ENCODE measurements at places on chromosomes 13 and 19.
A peak's percentile ranks its signal among the peaks of the same experiment; 100 is the strongest.

GRCh38 chr13:30924721-30925120, 7.7 kb upstream of the TEX26 start:
- DNase-seq, result no peak

DNA sequence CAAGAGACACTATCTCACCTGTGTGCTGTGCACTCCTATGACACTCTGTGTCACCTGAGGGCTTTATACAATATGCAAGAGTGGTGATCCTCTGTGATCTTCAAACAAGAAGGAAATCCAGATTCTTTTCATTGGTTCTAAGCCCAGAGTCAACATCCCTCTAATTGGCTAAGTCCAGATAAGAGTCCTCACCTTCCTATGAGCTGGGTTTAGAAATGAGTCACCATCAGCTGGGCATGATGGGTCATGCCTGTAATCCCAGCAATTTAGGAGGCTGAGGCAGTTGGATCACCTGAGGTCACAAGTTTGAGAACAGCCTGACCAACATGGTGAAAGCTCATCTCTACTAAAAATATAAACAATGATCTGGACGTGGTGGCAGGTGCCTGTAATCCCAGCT, 144.4 kb downstream of the ZNF675 start:
- no peak for DNase-seq

DNA sequence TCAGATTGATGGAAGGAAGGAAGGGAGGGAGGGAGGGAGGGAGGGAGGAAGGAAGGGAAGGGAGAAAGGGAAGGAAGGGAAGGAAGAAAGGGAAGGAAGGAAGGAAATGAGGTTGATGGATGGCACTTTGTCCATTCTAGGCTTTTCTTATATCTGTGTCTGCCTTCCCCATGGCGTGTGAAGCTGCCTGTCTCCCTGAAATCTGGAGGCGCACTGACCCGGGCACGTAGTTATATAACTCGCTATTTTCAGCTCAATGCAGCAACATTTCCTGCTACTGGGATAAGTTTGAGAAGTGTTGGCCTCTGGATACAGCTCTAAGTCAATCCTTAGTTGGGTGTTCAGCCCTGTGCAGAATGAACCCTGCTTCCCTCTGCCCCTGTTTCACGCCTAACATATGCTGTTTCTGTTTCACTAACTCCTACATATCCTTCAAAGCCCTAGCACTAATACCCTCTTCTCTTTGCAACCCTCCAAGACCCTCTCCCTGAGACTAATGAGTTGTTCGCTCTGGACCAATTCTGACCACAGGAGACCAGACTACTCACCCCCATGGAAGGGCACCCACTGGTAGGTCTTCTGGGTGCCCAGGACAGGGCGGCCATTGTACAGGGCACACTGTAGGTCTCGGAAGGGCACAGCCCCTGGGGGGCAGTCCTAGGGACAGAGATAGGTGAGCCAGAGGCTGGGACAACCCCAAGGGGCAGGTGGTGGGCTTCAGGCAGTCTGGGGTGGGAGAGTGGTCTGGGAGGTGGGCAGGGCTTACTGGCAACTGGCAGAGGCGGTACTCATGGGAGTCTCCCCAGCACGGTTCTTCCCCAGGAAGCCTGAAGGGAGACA, 3.0 kb downstream of the ADAMTSL5 start:
- no peak for DNase-seq

DNA sequence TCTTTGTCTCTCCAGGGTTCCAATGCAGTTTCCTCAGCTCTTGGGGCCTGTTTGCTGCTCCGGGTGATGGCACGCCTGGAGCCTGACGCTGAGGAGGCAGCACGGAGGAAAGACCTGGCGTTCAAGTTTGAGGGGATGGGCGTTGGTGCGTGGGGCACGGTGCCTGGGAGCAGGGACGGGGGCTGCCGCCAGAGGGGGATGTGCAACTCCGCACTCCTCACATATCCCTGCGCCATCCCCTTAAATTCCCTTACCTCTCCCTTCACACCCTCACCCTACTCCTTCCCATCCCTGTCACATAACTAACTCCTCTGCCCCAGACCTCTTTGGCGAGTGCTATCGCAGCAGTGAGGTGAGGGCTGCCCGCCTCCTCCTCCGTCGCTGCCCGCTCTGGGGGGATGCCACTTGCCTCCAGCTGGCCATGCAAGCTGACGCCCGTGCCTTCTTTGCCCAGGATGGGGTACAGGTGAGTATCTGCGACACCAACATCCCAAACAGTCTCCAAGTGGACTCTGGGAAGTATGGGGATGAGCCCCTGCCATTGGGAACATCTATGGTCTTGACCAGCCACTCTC, 31.1 kb downstream of the TRPM4 start:
- DNase-seq, result no peak

DNA sequence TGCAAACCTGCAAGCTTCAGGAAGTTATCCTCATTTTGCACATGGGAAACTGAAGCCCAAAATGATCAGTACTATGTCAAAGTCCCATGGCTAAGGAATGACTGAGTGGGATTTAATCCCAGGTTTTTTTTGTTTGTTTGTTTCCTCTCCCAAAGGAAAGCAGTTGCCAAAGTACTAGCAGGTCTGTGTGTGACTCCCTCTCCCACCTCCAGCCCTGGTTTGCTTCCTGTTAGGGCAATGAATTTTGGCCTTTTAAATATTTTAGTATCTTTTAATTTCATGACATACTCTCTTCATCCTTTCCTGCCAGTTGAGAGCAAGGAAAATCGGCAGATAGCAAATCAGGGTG, 134.1 kb upstream of the RNF113B start:
- no peak for DNase-seq

GRCh38 chr19:39001041-39001440, 25.5 kb upstream of the FBXO17 start:
- DNase-seq, result no peak

DNA sequence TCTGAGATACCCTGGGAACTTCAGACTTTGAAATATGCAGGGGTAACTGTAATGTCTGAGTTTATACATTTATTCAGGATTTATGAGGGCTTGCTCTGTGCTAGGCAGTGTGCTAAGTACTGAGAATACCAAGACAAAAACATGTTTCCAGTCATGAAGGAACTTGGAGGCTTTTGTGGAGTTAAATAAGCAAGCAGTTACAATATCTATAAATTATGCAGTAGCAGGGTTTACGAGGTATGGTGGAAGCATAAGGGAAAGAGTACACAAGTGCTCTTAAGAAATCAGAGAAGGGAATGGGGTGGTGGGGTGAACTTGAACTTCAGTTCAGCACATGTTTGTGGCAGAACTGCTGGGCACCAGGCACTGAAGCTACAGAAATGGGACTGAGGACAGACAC, 28.0 kb downstream of the MAB21L1 start:
- DNase-seq, result no peak

DNA sequence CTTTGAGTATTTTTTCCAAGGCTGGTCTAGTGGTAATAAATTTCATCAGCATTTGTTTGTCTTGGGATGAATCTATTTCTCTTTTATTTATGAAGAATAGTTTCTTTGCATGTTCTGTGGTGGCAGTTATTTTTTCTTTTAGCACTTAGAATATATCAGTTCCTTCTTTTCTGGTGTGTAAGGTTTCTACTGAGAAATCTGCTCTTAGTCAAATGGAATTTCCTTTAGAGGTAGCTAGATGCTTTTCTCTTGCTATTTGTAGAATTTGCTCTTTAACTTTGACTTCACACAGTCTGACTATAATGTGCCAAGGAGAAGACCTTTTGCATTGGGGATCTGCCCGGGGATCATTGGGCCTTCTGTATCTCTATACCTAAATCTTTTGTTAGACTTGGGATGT, 4.1 kb upstream of the SIGLEC6 start:
- no peak for DNase-seq

DNA sequence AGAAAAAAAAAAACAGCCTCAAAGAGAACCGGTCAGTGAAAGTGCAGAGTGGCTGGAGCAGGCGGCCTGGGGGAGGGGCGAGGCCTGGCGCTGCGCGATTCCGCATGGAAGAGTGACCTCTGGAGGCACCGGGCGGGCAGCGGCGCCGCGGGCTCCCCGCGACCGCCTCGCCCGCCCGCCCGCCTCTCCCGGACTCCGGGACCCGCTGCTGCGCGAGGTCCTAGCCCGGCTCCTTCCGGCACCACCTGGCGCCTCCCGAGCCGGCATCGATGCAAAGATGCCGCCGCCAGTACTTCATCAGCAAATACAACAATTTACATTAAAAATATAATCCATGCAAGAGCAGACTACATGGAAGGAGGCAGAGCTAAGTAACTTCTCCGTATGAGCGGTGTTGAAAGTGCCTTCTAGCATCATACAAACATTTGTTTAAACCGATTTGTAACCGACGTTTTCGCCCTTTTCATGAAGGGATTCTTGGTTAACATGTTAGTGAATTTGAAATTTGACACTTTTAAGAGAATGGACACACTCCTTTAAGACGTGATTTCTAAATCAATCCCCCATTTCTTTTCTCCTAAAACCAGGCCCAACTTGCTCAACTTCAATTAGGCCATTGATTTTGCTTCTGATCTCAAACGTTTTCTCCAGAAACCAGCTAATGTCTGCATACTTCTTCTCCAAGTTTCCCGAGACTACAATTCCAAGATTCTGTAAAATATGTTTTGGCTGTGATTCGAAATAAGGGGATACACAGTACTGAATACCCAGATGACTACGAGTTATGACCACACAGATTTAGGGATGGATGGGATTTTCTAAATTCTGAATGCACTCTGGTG, 2.1 kb downstream of the EFNB2 start:
- DNase-seq, result no peak

GRCh38 chr13:112721198-112722104, 31.6 kb downstream of the ATP11A start:
- no peak for DNase-seq

- DNase-seq, result peak; percentile 53
Measured at GRCh38 chr19:32675720-32676185, at the start of gene RGS9BP. Gene RGS9BP (plus strand): TSS chr19:32675848. CDS start chr19:32676264, 416 bp downstream.

GRCh38 chr19:54492568-54492967, 10.1 kb upstream of the LAIR2 start:
- no peak for DNase-seq

DNA sequence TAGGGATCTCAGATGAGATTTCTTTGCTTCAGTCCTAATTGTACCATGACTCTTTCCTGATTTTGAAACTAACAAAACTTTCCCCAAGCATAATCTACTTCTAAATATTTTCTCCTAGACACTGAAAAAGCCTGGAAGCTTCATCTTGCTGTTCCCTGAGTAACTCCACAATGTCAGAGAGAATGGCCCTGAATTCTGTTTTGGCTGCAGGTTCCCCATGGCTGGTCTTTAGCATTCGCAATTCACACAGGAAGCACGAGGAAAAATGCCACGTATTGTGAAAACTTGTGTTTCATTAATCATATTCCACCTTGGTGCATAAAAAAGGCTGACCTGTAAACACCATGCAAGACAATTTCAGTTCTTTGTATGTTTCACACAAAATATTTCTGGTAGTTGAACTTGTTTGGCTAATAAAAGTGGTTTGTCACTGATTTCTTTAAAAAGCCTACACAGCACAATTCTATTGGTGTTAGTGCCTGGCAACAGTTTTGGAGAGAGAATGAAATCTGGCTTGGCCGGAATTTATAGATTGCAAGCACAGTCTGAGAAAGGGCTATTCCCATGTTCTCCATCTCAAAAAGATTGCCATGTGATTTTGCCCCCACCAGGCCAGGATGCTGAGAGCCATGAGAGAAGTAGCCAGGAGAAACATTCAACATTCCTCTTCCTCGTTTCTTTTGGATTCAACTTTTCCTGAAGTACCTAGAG, 367.1 kb downstream of the NDFIP2 start:
- DNase-seq, result no peak

- peak; percentile 43 for DNase-seq
Measured at GRCh38 chr13:99980201-99980823, 1.3 kb upstream of the ZIC2 start.

- no peak for DNase-seq
Measured at GRCh38 chr13:55664178-55664577, 1476.5 kb upstream of the PRR20A start.

DNA sequence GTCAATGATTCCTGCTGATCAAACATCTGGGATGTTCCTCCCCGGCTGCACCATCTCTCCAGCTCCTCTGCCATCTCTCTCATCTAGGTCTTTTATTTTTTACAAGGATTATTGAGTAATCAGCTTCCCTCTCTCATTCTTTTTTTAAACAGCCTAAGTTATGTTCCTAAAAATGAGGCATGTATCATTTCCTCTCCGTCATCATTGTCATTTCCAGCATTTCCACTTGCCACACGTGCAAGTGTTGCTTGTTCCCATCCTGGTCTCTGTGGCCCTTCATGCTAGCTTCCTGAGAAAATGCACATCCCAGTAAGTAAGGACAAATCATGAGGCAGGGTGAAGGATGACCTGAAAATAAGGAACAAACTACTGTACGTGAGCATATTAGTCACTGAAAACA, 102.7 kb upstream of the POSTN start:
- DNase-seq, result no peak

GRCh38 chr19:51439021-51439465, 19.2 kb downstream of the SIGLEC8 start:
- DNase-seq, result no peak

GRCh38 chr13:52850396-52851136, 2.1 kb upstream of the PCDH8 start:
- no peak for DNase-seq

- no peak for DNase-seq
Measured at GRCh38 chr19:35276706-35277281, 5.5 kb upstream of the HAMP start.

DNA sequence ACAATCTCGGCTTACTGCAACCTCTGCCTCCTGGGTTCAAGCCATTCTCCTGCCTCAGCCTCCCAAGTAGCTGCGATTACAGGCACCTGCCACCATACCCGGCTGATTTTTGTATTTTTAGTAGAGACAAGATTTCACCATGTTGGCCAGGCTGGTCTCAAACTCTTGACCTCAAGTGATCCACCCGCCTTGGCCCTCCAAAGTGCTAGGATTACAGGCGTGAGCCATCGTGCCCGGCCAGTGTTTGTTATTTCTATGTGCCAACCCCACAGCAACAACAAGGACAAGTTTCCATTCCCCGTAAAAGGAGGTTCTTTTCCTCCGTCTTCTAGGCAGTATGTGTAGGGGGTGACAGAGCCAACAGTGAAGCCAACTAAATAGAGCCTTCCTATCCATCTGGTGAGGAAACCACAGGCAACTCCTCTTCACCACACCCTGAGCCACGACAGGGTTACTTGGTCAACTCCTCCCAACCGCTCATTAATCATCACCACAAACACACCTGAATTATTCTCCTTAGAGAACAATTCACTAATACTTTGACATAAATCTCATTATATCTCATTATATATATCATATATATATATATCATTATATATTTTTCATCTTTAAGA, 25.5 kb downstream of the FOXO1 start:
- no peak for DNase-seq

GRCh38 chr13:30234619-30235162, 72.7 kb downstream of the KATNAL1 start:
- no peak for DNase-seq
